ENCODE measurements at places on chromosomes 6 and 20.
A peak's percentile ranks its signal among the peaks of the same experiment; 100 is the strongest.

- DNase-seq: no peak
Observed at GRCh38 chr6:135096403-135097130, 41.9 kb upstream of the HBS1L start.

GRCh38 chr6:68343901-68344300 lies 291.2 kb upstream of the ADGRB3 start:
- DNase-seq: peak; percentile 3

- DNase-seq: no peak
Observed at GRCh38 chr6:84372290-84372689, 144.8 kb upstream of the CEP162 start.

DNA sequence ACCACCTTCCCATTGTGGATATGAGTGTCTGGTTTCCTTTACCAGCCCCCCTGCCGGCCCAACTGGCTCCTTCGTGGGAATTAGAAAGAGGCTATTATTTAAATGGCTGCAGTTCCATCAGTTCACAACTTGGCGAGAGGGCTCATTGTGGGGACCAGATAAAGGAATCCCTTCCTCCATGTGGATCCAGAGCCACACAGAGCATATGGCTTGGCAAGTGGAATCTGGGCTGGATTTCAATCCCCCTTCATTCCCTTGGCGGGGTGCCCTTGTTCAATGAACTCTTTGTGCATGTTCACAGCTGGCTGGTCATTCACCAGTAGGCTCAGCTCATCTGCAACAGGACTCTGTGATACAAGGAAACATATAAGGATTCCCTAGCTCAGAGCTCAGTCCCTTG lies 140.6 kb downstream of the OPN5 start:
- DNase-seq: no peak

- DNase-seq: peak; percentile 25
Observed at GRCh38 chr20:45406260-45407066, 1.6 kb upstream of the DBNDD2 start.

GRCh38 chr6:98833057-98833306 lies 1.4 kb upstream of the POU3F2 start:
- peak; percentile 32 for DNase-seq

- no peak for DNase-seq
Observed at GRCh38 chr20:47335251-47336128, 21.0 kb downstream of the ZMYND8 start.

DNA sequence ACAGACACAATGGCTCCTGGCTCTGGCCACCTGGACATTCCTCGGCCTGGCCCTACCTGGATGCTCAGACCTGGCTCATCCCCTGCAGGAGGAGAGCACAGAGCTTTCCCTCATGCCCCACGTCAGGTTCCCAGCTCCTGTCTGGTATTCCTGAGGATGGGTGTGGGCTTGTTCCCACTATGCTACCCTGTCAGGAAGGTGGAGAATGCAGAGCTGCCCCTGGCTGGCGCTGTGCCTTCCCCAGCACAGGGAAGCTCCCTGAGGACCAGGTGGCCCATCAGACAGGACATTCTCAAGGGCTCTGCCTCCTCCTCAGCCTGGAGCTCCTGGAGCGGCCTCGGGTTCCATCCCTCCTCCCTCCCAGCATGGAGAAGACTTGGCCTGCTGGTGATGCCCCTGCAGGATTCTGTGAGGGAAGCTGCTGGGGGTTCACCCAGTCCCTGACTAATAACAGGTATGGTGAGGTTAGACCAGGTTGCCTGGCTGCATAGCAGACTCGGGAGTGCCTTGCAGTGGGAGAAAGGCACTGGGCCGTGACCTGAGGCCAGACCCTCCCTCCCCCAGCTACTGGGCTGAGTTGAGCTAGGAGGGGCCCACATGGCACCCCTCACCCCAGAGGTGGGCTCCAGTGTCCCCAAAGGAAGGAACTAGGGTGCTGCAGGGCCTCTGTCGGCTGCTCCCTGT lies 156.0 kb upstream of the MLN start:
- no peak for DNase-seq

All from stimulated activated naive CD8-positive, alpha-beta T cell treated with anti-CD3 and anti-CD28 coated beads, Interleukin-15, amount 100 ng/mL, for 72 hours (primary cell).